ENCODE measurements at places on chromosomes 11 and 22. TPM values are rescaled to one million over a fixed set of nuclear protein-coding genes. Genes with fewer than 3 reads are reported as not detected.

The CADM1 gene
- 135 TPM for polyA plus RNA-seq

The DLG2 gene
- 23.0 TPM for polyA plus RNA-seq

The OR51E2 gene
- polyA plus RNA-seq = 0.17 TPM

The NUP50 gene
- polyA plus RNA-seq = 66.2 TPM

The KCNJ11 gene
- 1.7 TPM for polyA plus RNA-seq

The HORMAD2 gene
- polyA plus RNA-seq = 45.2 TPM

The BMAL1 gene
- 21.5 TPM for polyA plus RNA-seq

The LRRN4CL gene
- polyA plus RNA-seq = 5.0 TPM

The SYCE3 gene
- polyA plus RNA-seq = 183 TPM

The DEAF1 gene
- 47.9 TPM for polyA plus RNA-seq

The LIF gene
- polyA plus RNA-seq = 1.4 TPM

The ENTHD1 gene
- 21.1 TPM for polyA plus RNA-seq

The MS4A5 gene
- 71.6 TPM for polyA plus RNA-seq

The SESN3 gene
- polyA plus RNA-seq = 106 TPM

The INPP5J gene
- polyA plus RNA-seq = 5.2 TPM

The MPZL2 gene
- polyA plus RNA-seq = 4.2 TPM

The MS4A3 gene
- 0.63 TPM for polyA plus RNA-seq

The RBMXL2 gene
- 103 TPM for polyA plus RNA-seq

The FOLR1 gene
- polyA plus RNA-seq = 3.7 TPM

The ESAM gene
- polyA plus RNA-seq = 15.8 TPM

The INPPL1 gene
- 48.1 TPM for polyA plus RNA-seq

The GTSE1 gene
- polyA plus RNA-seq = 22.9 TPM

The PNPLA3 gene
- 0.53 TPM for polyA plus RNA-seq

The TCN1 gene
- polyA plus RNA-seq = 1.1 TPM

The JAML gene
- polyA plus RNA-seq = 9.7 TPM

The CTSF gene
- 242 TPM for polyA plus RNA-seq

The PARVG gene
- polyA plus RNA-seq = 7.2 TPM

The TCN2 gene
- polyA plus RNA-seq = 30.5 TPM

The EHF gene
- polyA plus RNA-seq = 3.5 TPM

The FADS3 gene
- polyA plus RNA-seq = 20.5 TPM

The C22orf31 gene
- 4.5 TPM for polyA plus RNA-seq

The PEX16 gene
- polyA plus RNA-seq = 41.4 TPM

The OR10A2 gene
- not detected for polyA plus RNA-seq

The CELSR1 gene
- polyA plus RNA-seq = 5.6 TPM

The CLTCL1 gene
- polyA plus RNA-seq = 107 TPM

The C11orf16 gene
- polyA plus RNA-seq = 5.9 TPM

The NAV2 gene
- 3.9 TPM for polyA plus RNA-seq

The PHF21B gene
- polyA plus RNA-seq = 8.5 TPM

The NFAM1 gene
- polyA plus RNA-seq = 2.8 TPM

The FGF4 gene
- 0.28 TPM for polyA plus RNA-seq

The CASP1 gene
- 6.1 TPM for polyA plus RNA-seq

The MIOX gene
- not detected for polyA plus RNA-seq

The C11orf97 gene
- 25.2 TPM for polyA plus RNA-seq

The PCNX3 gene
- polyA plus RNA-seq = 61.4 TPM

The GVQW3 gene
- 11.0 TPM for polyA plus RNA-seq

The KCNE3 gene
- polyA plus RNA-seq = 3.3 TPM
